Stimulated activated CD4-positive, alpha-beta T cell treated with anti-CD3 and anti-CD28 coated beads, Interleukin-1b, Interleukin-23, amount 100 ng/mL, for 1 hour (primary cell): ENCODE measurements at places on chromosomes 12 and 14.

DNA sequence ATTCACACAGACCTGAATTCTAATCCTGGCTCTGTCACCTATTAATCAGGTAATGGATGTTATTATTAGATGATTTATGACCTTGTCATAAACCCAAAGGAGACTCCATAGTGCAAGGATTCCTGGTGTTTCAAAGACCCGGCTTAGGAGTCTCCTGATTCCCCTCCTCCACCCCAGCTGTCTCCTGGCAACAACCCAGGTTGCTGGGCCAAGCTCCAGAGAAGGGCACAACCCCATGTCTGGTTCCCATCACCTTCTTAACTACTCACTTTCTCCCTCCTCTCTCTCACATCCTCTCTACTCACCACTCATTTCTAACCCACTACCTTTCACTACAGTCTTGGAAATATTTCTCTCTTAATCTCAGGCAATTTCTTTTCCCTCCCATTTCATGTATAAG, 41.6 kb downstream of the RHOJ start:
- DNase-seq, result no peak

DNA sequence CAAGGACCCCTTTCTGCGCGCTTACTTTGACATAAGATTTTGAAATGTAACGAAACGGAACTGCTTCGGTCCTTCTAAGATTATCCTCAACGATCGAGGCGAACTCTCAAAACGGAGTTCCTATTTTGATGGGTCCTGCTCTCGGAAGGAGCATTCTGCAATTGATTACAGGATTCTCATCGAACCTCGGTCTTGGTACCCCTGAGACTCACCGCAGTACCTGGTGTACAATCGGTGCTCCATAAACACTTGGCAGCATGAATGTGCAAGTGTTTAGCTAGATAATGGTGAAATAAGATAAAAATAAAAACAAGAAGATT, 530 bp upstream of the NEMF start:
- no peak for DNase-seq

- no peak for DNase-seq
These were observed 12.0 kb downstream of the KIF26A start for GRCh38 chr14:104150136-104151025.

DNA sequence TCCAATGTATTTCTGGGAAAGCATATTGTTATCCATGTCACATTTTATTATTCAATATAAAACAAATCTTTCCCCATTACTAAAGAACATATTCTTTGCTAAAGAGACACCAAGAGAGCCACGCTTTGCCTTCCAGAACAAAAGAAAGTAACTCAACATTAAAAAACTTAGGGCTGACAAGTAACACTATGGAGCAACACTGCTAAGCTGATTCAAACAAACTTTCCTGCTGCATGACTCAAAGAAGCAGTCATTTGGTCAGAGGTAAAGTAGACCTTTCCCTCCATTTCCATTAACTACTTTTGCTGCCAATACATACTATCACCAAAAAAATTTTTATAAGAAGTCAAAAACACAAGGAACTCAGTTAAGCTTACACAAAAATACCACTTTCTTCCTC, 83.0 kb downstream of the DENND5B start:
- DNase-seq, result no peak

- DNase-seq, result no peak
These were observed 160.1 kb downstream of the KIF26A start for GRCh38 chr14:104298458-104298857.

- no peak for DNase-seq
These were observed 104.1 kb downstream of the ATXN7L3B start for GRCh38 chr12:74641694-74642093.
